CD4-positive, alpha-beta T cell treated with Interleukin-17A for 1 hour (primary cell): ENCODE measurements at places on chromosomes 7 and 10.

DNA sequence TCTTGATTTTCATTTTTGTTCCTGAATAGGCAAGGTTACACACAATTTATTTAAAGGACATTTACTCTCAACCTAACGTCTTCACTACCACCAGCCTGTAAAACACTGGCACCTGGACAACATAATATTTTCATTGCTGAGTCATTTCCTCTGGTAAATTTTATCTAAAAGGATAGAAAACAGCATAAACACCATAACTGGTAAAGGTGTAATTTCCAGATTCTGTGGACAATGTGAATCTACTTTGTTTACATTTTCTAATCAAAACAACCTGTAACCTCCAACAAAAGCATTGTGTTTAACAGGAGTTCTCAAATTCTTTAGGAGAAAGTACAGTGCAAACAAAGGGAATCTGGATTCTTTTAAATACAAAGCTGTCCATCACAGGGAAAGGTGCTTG, 472.0 kb upstream of the AKR1E2 start:
- DNase-seq = peak; percentile 9

DNA sequence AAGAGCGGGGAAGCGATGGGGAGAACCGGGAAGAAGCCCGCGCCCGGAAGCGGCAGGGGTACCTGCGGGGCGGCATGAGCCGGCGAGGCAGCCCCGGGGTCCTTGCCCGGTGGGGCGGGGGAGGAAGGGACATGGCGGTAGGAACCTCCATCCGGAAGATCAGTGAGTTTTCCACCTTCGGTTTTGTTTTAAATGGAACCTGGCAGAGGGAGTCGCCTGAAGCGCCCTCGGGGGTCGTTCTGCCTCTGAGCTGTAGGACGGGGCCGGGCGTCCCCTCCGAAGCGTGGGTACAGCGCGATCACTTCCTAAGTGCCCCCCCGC, 471 bp downstream of the PFKP start:
- no peak for DNase-seq

DNA sequence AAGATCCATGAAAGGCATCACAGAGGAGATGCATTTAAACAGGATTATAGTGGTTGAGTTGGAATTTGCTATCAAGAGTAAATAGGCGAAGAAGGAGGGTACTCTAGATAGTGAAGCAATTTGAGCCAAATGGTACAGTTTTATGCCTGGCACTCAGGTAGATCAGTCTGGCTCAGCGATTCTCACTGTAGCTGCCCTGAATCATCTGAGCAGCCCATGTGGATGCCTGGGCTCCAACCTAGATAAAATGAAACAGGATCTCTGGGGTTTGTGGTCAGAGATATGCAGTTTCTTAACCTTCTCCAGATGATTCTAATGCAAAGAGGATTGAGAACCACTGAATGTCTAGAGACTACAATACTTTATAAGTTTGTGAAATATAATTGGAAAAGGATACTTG, 282.0 kb upstream of the FZD1 start:
- no peak for DNase-seq

DNA sequence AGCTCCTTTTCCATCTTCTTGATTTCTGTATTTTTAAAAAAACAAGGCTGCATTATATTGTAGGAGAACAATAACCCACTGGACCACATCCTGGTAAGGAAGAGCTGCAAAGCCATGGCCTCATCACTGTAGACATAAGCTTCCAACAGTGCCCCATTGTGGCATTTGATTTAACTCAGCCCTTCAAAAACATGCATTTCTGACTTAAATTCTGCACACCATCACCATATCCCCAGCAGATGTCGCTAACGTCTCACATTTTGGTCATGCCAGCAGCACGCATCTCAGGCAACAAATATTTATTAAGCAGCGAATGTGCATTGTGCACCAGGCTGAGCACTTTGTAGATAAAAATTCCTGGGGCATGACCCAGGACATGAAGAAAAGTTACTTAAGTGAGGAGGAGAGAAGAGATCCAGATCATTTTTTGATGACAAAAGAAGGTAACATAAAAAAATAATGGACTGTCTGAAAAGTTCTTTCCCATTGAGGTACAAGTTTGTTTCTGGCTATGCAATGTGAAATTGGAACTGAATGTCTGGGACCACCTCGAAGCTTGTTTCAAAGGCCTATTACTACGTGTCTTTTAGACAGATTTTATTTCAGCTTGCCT, 164.6 kb upstream of the CDCA7L start:
- DNase-seq = peak; percentile 79

- no peak for DNase-seq
Measured at GRCh38 chr7:36227223-36227622, 74.2 kb downstream of the EEPD1 start.

DNA sequence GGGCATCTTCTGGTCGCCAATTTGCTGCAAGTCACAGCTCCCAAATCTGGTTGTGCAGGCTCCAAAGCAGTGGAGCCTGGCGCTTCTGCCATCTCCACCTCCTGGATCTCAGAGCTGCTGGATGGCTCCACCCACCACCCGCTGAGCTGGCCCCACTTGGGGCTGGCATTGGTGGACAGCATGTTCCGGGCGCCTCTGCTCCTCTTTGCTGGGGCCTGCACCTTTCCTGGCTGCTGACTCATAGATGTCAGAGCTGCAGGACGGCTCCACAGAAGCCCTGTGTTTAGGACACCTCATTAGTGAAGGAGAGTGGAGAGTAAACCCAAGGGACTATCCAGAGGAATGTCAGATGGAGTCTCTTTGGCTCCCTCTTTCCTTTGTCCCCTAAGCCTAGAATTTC, 27.4 kb downstream of the MAPK8 start:
- no peak for DNase-seq

GRCh38 chr7:94449151-94449725, 54.5 kb downstream of the COL1A2 start:
- DNase-seq = peak; percentile 28

GRCh38 chr7:112160130-112160770, 45.9 kb downstream of the DOCK4 start:
- DNase-seq = no peak

- DNase-seq = no peak
Measured at GRCh38 chr7:38129579-38129978, 48.5 kb upstream of the STARD3NL start.
